ENCODE measurements at places on chromosomes 12 and 14. TPM values are rescaled to one million over a fixed set of nuclear protein-coding genes. Genes with fewer than 3 reads are reported as not detected.
A peak's percentile ranks its signal among the peaks of the same experiment; 100 is the strongest.

- no peak for DNase-seq
Measured at GRCh38 chr14:54774824-54775223, 127.8 kb downstream of the GCH1 start.

The KCNK10 gene
- not detected for total RNA-seq

The METTL3 gene
- 70.8 TPM for total RNA-seq

- DNase-seq, result no peak
Measured at GRCh38 chr12:39277416-39277815, 165.5 kb downstream of the KIF21A start.

The TROAP gene
- total RNA-seq, result 111 TPM

- DNase-seq, result no peak
Measured at GRCh38 chr12:116336542-116337065, 59.1 kb upstream of the MED13L start.

DNA sequence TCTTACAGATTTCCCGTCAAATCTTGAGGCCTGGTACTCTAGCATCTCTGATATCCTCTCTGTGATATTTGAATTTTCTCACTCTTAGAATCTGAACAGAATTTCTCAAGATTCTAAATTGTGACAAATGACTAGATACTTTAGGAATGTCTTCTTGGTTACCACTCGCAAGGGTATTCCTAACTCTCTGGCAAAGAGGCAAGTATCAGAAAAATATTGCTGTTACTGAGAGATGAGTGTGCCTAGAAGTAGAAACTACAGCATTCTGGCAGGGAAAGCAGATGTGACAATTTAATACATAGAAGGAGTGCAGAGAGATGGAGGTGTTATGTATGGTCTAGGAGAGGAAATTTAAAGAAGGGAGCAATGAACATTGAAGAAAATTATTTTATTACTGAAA is 467.8 kb downstream of the LRIG3 start:
- DNase-seq, result no peak

DNA sequence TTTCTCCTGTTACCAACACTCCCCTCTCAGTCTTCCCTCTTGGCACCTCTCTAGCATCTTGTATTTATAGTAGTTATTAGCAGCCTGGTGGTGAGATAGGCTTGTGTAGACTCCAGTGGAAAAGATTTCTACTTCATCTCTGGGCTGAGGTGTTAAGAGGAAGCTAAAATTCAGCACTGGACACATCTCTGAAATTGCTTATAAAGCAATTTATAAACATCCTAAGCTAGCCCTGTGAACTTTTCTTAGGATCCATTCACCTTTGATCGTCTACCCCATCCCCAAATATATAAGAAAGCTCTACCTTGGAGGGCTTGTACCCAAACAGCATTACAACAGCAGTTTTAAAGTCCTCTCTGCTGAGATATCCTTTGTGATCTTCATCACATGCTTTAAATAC is 928 bp downstream of the EFCAB11 start:
- no peak for DNase-seq

The PTPRO gene
- 2.6 TPM for total RNA-seq

- DNase-seq, result no peak
Measured at GRCh38 chr12:2895051-2895451, 4.4 kb downstream of the TULP3 start.

GRCh38 chr14:63508033-63508432 is 35.1 kb downstream of the PPP2R5E start:
- DNase-seq, result peak; percentile 43

DNA sequence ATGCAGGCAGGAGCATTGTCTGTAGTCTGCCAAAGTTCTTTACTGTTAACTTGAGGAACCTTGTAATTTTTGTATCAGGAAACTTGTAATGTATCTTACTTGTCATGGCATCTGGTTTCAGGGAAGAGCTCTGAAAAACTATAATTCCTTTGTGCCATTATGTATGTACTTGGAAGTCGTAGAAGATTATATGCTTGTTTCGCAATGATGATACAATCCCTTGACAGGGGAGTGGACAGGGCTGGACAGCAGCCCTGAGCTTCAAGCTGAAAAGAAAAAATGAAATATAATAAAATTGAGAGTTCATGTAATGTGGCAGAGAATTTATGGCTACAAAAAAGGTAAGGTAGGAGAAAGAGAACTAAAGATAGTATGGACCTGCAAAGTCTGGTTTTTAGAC is 7.4 kb upstream of the DLGAP5 start:
- DNase-seq, result no peak

- DNase-seq, result peak; percentile 41
Measured at GRCh38 chr12:1126091-1126490, 135.1 kb downstream of the ERC1 start.

DNA sequence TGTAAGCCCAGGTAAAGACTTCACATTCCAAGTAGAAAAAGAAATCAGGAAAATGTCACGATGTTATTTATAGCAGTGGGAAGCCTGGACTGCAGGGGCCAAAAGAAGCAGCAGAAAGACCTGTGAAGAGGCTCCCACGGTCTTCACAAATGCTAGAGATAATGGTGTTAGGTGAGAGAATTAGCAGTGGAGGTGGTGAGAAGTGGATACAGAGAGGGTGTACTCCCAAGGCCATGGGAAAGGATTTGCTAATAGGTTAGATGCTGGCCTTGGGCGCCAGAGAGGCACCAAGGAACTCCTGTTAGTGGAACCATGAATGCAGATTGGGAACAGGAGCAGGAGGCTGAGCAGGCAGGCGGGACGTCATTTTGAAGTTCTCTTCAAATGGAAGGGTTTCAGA is 386.1 kb downstream of the C12orf75 start:
- no peak for DNase-seq

- DNase-seq, result no peak
Measured at GRCh38 chr14:103456167-103456835, 66.3 kb downstream of the CKB start.

DNA sequence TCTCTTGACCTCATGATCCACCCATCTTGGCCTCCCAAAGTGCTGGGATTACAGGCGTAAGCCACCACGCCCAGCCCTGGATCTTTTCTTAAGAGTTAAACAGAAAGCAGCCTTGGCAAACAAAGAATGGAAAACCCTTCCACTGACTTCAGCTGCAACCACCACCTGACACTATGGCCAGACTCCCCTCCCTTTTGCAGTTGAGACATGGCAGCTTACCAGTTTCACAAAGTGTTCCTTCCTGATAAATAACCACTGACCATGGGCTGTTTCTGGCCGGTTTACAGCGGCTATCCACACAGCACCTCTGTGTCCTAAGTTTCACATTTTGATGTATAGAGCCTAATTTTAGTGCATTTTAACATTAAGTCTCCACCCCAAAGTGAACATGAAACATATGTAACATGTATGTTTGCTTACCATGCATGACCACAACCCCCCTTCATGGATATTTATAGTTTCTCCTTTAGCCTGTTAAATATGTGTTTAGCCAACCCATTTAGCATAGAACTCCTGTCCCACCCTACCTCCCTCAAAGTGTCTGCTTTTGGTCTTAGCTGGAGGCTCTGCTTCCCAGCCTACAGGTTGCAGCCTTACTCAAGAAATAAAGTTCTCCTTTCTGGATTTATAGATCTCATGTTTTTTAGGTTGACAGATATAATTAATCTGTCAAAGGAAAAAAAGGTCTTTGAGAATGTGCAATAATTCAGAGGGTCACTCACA is 32.7 kb upstream of the RAB21 start:
- no peak for DNase-seq

- DNase-seq, result no peak
Measured at GRCh38 chr14:91893007-91893406, 25.7 kb upstream of the TC2N start.

- DNase-seq, result no peak
Measured at GRCh38 chr12:113461666-113462065, 10.0 kb downstream of the LHX5 start.

The KITLG gene
- not detected for total RNA-seq

GRCh38 chr12:130337488-130338303 is at the start of gene PIWIL1:
Gene PIWIL1 (plus strand): TSS chr12:130337887. CDS start chr12:130342592, 4,705 bp downstream.
- DNase-seq, result no peak
